Naive thymus-derived CD4-positive, alpha-beta T cell (primary cell): ENCODE measurements at places on chromosomes 7 and 10. TPM values are rescaled to one million over a fixed set of nuclear protein-coding genes. Genes with fewer than 3 reads are reported as not detected.

DNA sequence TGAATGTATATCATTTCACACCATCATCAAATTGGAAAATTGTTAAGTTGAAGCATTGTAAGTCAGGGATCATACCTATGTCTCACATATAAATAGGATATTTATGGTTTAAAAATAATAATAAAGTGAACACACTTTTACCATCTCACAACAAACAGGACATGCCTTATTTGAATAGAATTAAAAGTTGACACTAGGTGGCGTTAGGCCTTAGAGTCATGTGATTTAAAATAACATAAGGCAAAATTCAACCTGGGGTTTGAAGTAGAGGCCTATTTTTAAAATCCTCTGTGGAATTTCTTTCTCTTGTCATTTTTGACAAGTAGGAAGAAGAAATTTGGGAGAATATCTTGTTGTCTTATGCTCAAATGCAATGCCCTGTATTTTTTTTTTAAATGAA lies 184.7 kb upstream of the PCDH15 start:
- H3K4me1 ChIP-seq: no peaks in the 10 kb centered on the region
- no peaks in the 10 kb centered on the region for H3K36me3 ChIP-seq
- no peaks in the 10 kb centered on the region for H3K27me3 ChIP-seq
- no peak for DNase-seq
- H3K27ac ChIP-seq: no peak overlapping the region

GRCh38 chr10:100864978-100865377 lies 47.8 kb upstream of the SLF2 start:
- H3K4me3 ChIP-seq: no peak overlapping the region
- no peak for DNase-seq
- H3K4me1 ChIP-seq: no peaks in the 10 kb centered on the region

DNA sequence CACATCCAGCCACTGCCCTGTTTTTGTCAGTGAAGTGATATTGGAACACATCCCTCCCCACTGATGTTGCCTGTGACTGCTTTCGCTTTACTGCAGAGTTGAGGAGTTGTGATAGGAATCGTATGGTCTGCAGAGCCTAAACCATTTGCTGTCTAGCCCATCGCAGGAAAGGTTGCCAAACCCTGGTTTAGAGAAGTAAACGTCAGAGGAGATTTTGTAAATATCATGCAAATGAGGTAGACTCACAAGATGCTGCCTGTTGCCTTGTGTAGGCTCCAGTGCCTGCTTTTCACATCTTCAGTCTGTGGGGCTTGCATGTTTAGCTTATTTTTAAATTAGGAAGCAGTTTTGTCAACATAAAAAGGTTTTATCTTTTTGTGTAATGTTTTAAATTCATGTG lies 107.1 kb downstream of the TRRAP start:
- no peaks in the 10 kb centered on the region for H3K27me3 ChIP-seq
- no peak overlapping the region for H3K27ac ChIP-seq
- no peak for DNase-seq
- no peak overlapping the region for H3K4me3 ChIP-seq
- peaks cover 22% of the 10 kb centered on the region for H3K36me3 ChIP-seq

DNA sequence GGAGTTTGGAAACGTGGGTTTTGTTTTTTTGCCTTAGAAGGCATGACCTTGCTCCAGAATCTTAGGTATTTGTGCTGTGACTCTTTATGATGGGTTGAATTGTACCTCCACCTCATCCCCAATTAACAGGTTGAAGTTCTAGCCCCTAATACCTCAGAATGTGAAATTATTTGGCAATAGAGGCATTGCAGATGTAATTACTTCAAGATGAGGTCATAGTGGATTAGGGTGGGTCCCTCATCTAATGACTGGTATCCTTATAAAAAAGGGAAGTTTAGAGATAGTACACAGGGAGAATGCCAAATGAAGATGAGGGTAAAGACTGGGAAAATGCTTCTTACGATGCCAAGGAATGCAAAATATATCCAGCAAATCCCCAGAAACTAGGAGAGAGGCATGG lies 3.0 kb upstream of the FAM200A start:
- peak overlapping the region; percentile 42 for H3K27ac ChIP-seq
- H3K36me3 ChIP-seq: no peaks in the 10 kb centered on the region
- peaks cover 34% of the 10 kb centered on the region for H3K4me1 ChIP-seq
- H3K4me3 ChIP-seq: no peak overlapping the region
- DNase-seq: no peak

GRCh38 chr10:57818522-57818921 lies 449.2 kb downstream of the IPMK start:
- H3K36me3 ChIP-seq: no peaks in the 10 kb centered on the region
- no peak for DNase-seq
- H3K4me3 ChIP-seq: no peak overlapping the region
- H3K27me3 ChIP-seq: no peaks in the 10 kb centered on the region

GRCh38 chr7:22900784-22901183 lies 78.1 kb upstream of the TOMM7 start:
- no peaks in the 10 kb centered on the region for H3K36me3 ChIP-seq
- no peak overlapping the region for H3K4me3 ChIP-seq
- H3K4me1 ChIP-seq: no peaks in the 10 kb centered on the region
- DNase-seq: no peak
- no peak overlapping the region for H3K27ac ChIP-seq
- no peaks in the 10 kb centered on the region for H3K27me3 ChIP-seq

DNA sequence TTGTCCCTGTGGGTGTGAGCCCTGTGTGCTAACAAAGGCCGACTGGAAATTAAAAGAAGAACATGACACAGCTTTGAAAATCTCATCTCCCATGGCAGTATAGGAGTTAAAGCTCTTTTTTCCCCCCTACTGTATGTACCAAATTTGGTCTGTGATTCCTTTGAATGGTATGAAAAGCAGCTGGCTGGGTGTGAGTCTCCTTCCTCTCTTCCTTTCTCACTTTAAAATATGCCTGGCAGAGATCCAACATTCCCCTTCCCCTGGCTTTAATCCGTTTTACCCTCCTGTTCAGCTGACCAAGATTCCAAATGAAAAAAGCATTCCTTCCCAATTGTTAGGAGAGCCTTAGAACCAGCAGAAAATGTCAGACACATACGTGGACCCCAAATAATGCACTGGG lies 225.0 kb upstream of the CELF2 start:
- H3K27ac ChIP-seq: no peak overlapping the region
- H3K4me3 ChIP-seq: no peak overlapping the region
- no peaks in the 10 kb centered on the region for H3K4me1 ChIP-seq
- no peaks in the 10 kb centered on the region for H3K27me3 ChIP-seq

DNA sequence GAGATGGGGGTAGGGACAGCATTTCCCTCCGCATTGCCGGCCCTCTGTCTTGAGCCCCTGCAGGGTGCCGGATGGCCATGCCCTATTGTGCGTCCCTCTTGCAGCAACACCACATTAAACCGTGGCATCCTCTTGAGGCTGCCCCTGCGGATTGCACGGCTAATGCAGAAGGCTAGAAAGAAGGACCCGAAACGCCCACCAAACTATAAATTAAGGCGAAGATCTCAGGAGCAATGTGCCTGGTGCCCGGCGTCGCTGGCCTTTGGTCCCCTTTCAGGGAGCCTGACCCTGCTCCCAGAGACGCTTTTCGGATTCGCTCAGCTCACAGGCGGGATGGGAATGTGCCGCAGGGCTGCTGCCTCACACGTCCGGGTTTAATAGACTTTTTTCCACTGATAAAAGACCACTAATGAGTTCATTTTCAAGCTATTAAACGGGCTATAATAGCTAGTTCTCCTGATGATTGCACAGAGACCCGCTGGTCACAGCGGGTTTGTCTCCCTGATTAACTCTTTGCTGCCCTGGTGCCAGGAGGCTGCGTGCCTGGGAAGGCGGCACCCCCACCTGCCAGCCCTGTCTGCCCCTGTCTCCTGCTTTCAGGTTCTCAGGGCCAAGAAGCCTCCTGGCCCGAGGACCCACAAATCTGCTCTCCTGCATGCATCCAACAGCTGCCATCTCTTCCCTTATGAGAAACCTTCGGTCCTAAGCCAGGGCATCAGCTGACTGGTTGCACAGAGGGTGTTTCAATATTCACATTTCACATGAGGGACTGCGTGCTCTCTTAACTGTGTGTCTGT lies 128.3 kb downstream of the ADARB2 start:
- no peak overlapping the region for H3K4me3 ChIP-seq
- H3K27me3 ChIP-seq: peaks cover 5% of the 10 kb centered on the region
- DNase-seq: no peak
- no peaks in the 10 kb centered on the region for H3K4me1 ChIP-seq
- H3K36me3 ChIP-seq: no peaks in the 10 kb centered on the region

DNA sequence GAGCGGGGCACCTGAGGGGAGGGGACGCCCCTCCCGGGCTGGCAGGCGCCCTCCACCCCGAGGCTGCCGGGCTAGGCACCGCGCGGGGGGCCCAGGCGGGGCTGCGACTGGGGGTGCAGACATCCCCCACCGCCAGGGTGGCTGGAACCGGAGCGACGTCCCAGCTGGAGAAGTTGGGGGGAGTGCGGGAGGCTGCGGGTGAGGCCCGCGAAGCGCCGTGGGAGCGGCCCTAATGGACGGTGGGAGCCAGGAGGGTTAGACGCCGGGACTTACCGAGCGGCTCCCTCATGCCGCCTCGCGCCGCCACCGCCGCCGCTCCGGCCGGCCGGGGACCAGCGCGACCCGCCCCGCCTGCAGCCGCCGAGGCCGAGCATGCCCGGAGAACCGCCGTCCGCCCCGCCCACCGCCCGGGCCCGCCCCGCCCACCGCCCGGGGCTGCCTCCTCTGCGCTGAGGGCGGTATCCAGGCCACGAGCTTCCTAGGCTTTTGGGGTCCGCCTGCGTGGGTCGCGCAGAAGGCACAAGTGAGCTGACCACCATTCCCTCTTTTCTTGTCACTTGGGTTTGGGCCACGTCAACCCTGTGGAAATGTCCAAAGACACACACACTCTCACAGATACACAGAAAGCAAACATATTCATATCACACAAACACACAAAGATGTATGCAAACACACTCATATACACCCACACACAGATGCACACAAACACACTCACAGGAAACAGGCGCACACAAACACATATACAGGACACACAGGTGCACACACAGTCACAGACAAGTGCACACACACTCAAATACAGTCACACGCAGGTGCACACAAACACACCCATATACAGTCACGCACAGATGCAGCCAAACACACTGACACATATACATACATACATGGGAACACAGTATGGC lies at the start of gene JCAD:
TSS of gene JCAD (minus strand) at position 378 of the 899 bp plus-strand sequence. CDS start 11,774 bp downstream, outside the sequence.
- DNase-seq: no peak
- H3K36me3 ChIP-seq: no peaks in the 10 kb centered on the region
- H3K27me3 ChIP-seq: peaks cover 5% of the 10 kb centered on the region
- H3K4me3 ChIP-seq: peak within 1 kb of the TSS; percentile 39
- peaks cover 5% of the 10 kb centered on the region for H3K4me1 ChIP-seq

- no peaks in the 10 kb centered on the region for H3K27me3 ChIP-seq
- no peak overlapping the region for H3K4me3 ChIP-seq
- no peak for DNase-seq
Observed at GRCh38 chr10:117666166-117666565, 123.6 kb downstream of the EMX2 start.

GRCh38 chr10:70256463-70256862 lies 23.2 kb upstream of the PPA1 start:
- no peaks in the 10 kb centered on the region for H3K4me1 ChIP-seq
- H3K4me3 ChIP-seq: no peak overlapping the region
- no peaks in the 10 kb centered on the region for H3K36me3 ChIP-seq
- no peak overlapping the region for H3K27ac ChIP-seq

GRCh38 chr7:94511718-94512117 lies 2.1 kb downstream of the CASD1 start:
- no peaks in the 10 kb centered on the region for H3K36me3 ChIP-seq
- DNase-seq: no peak

GRCh38 chr10:17586821-17587234 lies 30.3 kb downstream of the HACD1 start:
- no peaks in the 10 kb centered on the region for H3K36me3 ChIP-seq
- no peaks in the 10 kb centered on the region for H3K27me3 ChIP-seq
- H3K4me1 ChIP-seq: no peaks in the 10 kb centered on the region
- no peak overlapping the region for H3K27ac ChIP-seq
- no peak overlapping the region for H3K4me3 ChIP-seq

GRCh38 chr10:45442662-45443061 lies 68.6 kb downstream of the ALOX5 start:
- H3K4me3 ChIP-seq: no peak overlapping the region
- H3K4me1 ChIP-seq: no peaks in the 10 kb centered on the region
- DNase-seq: no peak
- no peaks in the 10 kb centered on the region for H3K36me3 ChIP-seq
- H3K27ac ChIP-seq: no peak overlapping the region

GRCh38 chr10:112653215-112653614 lies 206.2 kb downstream of the VTI1A start:
- no peak overlapping the region for H3K4me3 ChIP-seq
- H3K27ac ChIP-seq: no peak overlapping the region
- H3K36me3 ChIP-seq: no peaks in the 10 kb centered on the region
- H3K27me3 ChIP-seq: no peaks in the 10 kb centered on the region

DNA sequence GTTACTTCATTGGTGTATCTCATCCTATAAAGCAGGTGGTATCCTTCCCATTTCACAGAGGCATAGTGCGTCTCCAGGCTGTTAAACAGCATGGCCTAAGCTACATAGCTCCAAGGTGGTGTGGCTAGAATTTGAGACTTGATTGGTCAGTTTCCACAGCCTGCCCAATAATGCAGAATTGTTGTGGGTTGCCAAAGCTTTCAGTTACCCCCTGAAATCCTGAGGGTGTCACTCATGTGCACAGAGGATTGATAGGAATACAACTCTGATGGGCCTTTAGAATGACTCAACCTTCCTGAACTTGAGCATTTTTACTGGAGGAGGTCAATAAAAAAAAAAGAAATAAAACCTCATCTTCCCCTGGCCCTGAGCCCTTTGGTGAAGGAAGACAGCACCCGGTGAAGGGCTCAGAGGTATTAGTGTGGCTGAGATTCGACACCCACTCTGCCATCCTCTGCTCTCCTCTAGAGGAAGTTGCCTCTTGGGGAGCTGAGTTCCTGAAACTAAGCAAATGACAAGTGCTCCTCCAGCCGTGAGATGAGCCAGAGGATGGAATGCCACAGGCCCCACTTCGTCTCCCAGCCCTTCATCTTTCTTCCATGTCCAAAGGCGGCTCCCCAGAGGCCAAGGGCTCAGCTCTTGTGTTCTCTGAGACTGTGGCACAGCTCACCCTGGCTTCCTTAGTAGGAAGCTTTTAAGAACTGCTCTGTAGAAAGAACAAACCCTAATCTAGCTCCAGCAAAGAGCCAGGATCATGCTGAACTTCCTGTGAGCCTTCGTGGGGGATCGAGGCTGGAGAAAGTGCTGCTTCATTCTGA lies 1.0 kb downstream of the ACSL5 start:
- H3K4me1 ChIP-seq: peaks cover 21% of the 10 kb centered on the region
- no peaks in the 10 kb centered on the region for H3K27me3 ChIP-seq

DNA sequence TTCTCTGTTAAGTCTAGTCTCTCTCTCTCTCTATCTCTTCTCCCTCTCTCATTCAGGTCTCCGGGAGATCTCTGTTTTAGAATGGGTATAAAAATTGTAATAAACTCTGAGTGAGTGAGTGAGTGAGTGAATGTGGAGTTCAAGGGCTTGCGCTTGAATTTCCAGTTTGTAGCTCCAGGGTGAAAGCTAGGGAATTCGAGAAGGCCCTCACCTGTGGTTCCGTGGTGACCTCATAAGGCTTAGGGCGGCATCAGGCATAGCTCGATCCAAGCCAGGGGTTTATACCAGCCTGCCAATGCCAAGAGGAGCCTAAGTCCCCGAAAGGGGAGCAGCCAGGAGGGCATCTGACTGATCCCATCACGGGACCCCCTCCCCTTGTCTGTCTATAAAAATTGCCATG lies 456 bp downstream of the AKR1B15 start:
- no peak overlapping the region for H3K27ac ChIP-seq
- no peaks in the 10 kb centered on the region for H3K27me3 ChIP-seq
- no peak for DNase-seq

GRCh38 chr7:130324306-130324943 lies 20.2 kb upstream of the CPA5 start:
- no peaks in the 10 kb centered on the region for H3K36me3 ChIP-seq
- DNase-seq: no peak
- no peak overlapping the region for H3K27ac ChIP-seq
- H3K4me3 ChIP-seq: no peak overlapping the region

The TMEM178B gene
- polyA plus RNA-seq: not detected

The PAPOLB gene
- polyA plus RNA-seq: not detected
